ENCODE measurements at places on chromosomes 11 and 22. TPM values are rescaled to one million over a fixed set of nuclear protein-coding genes. Genes with fewer than 3 reads are reported as not detected.

CEP126 gene
- 1.8 TPM for total RNA-seq

RAB36 gene
- 2.5 TPM for total RNA-seq

MRGPRX3 gene
- not detected for total RNA-seq

OR52J3 gene
- not detected for total RNA-seq

CSF2RB gene
- not detected for total RNA-seq

GAL3ST3 gene
- total RNA-seq, result not detected

SIRT3 gene
- total RNA-seq, result 9.5 TPM

OR52A1 gene
- not detected for total RNA-seq

DNA sequence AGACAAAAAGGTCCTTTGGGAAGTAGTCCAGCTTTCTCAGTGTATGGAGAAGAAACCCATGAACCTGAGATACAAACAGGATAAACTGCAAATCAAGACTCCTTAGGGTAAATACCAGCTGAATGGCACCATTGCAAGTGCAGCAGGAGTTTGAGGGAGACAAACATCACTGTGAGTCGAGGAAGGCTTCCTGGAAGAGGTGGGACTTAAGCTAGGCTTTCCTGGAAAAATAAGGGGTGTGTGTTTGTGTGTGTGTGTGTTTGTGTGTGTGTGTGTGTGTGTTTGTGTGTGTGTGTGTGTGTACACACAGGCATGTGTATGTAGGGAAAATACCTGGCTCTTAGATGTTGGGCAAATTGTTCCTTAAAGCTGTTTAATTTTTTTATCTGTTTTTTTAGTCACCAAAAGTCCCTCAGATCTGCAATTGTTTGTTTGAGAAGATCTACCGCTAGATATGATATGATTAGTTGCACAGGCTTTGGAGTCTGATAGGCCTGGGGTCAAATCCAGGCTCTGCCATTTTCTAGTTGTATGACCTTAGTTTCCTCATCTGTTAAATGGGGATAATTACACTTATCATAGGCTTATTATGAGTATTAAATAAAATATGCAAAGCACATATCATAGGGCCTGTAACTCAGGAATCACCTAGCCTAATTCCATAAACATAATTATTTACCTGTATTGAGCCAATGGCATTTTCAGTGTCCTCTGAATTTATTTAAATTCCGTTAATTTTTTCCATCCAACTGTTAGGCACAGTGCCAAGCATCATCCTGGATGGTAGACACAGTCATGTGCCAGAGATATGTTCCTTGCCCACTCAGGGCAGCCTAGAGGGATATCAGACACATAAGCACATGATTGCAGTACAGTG is 85.6 kb upstream of the EED start:
- H3K27me3 ChIP-seq, result no peaks in the 10 kb centered on the region
- H3K4me3 ChIP-seq, result no peak overlapping the region
- no peaks in the 10 kb centered on the region for H3K36me3 ChIP-seq

DNA sequence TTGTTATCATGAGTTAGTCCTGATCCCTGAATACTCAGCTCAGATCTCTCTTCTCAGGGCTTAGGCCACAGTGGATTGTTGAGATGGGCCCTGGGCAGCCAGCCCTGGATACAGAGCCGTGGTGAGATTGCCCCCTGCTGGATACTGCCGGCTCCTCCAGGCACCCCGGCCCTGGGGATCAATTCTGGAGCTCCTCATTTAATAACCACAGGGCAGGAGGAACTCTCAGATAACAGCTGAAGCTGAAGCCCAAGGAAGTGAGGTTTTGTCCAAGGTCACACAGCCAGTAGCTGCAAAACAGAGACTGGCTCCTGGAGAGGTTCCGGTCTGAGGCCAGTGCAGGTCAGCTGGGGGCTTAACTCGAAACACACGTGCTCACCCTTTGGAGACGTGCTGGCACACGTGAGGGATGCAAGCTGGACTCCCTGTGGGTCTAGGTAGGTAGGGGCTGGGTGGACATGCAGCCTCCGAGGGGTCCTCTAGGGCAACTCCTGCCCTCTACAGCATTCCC is 16.0 kb downstream of the USH1C start:
- no peaks in the 10 kb centered on the region for H3K4me1 ChIP-seq
- peaks cover 2% of the 10 kb centered on the region for H3K27me3 ChIP-seq
- no peak overlapping the region for H3K4me3 ChIP-seq
- peak; percentile 35 for DNase-seq
- no peaks in the 10 kb centered on the region for H3K36me3 ChIP-seq
- H3K27ac ChIP-seq, result no peak overlapping the region

- H3K27me3 ChIP-seq, result peaks cover 2% of the 10 kb centered on the region
- H3K4me3 ChIP-seq, result no peak overlapping the region
- no peak overlapping the region for H3K27ac ChIP-seq
- H3K36me3 ChIP-seq, result no peaks in the 10 kb centered on the region
- no peak for DNase-seq
Measured at GRCh38 chr11:18137186-18137800, 4.9 kb downstream of the MRGPRX3 start.

DNA sequence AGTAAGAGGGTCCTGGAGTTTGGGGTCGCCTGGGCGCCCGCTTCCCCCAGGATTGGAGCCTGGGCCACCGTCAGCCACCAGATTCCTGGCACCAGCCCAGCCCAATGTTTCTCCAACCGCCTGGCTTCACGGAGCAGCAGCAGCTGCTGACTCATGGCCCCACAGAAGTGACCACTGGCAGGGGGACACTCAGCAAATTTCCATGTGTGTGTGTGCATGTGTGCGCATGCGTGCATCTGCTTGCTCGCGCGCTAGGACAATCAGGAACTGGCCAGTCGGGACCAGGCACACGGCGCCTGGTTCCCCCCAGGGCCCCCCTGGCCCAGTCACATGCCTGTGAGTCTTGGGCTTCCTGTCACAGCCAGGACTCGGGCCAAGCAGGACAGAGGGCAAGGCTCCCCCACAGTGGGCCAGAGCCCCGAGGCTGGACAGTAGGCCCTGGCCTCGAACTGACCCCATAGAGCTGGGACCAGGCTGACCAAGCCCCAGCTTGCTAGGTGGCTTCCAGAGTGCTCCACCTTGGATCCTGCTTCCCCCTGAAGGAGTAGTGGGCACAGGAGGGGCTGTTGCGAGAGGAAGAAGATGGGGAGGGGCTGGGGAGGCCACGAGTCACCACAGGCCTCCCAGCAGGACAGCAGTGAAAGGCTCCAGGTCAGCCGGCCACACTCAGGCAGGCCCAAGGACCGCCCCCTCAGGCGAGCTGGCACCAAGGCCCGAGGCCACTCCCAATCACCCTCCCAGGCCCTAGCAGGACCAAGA is 3.2 kb downstream of the CTSD start:
- H3K4me1 ChIP-seq, result peaks cover 29% of the 10 kb centered on the region
- DNase-seq, result peak; percentile 62
- H3K36me3 ChIP-seq, result peaks cover 16% of the 10 kb centered on the region
- H3K4me3 ChIP-seq, result no peak overlapping the region
- H3K27me3 ChIP-seq, result no peaks in the 10 kb centered on the region

- no peaks in the 10 kb centered on the region for H3K36me3 ChIP-seq
- H3K4me1 ChIP-seq, result no peaks in the 10 kb centered on the region
- H3K27ac ChIP-seq, result no peak overlapping the region
- no peaks in the 10 kb centered on the region for H3K27me3 ChIP-seq
- no peak overlapping the region for H3K4me3 ChIP-seq
Measured at GRCh38 chr11:86569109-86569508, 103.3 kb downstream of the ME3 start.

GRCh38 chr11:134200688-134201087 is 23.1 kb downstream of the NCAPD3 start:
- H3K27me3 ChIP-seq, result no peaks in the 10 kb centered on the region
- DNase-seq, result no peak
- peaks cover 6% of the 10 kb centered on the region for H3K36me3 ChIP-seq
- no peak overlapping the region for H3K27ac ChIP-seq
- no peaks in the 10 kb centered on the region for H3K4me1 ChIP-seq

- no peaks in the 10 kb centered on the region for H3K27me3 ChIP-seq
- H3K4me1 ChIP-seq, result no peaks in the 10 kb centered on the region
- H3K27ac ChIP-seq, result peak overlapping the region; percentile 16
- peak; percentile 55 for DNase-seq
Measured at GRCh38 chr11:102390667-102391465, 43.9 kb downstream of the BIRC2 start.
